ENCODE measurements at places on chromosomes 7 and 10.

GRCh38 chr10:125006188-125006680 is 64.3 kb downstream of the ZRANB1 start:
- no peak for DNase-seq

DNA sequence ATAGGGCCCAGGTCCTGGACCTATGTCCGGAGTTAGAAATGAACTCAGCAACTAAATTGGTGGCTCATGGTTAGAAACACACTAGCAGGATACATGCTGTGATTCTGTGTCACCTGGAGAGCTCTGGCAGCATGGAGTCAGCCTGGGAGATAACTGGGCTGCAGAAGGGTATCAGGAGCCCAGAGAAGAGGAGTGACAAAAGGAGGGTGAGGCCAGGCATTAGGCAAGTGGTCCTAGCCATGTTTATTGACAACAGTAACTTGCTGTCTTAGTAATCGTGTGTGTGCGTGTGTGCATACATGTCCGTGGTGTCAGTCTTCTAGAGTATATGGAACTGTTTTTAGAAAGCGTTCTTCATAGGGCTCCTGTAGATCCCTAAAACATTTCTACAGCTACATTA is 157.5 kb upstream of the PHYHIPL start:
- no peak for DNase-seq

- no peak for DNase-seq
Observed at GRCh38 chr7:143878884-143879283, 23.1 kb downstream of the TCAF1 start.

DNA sequence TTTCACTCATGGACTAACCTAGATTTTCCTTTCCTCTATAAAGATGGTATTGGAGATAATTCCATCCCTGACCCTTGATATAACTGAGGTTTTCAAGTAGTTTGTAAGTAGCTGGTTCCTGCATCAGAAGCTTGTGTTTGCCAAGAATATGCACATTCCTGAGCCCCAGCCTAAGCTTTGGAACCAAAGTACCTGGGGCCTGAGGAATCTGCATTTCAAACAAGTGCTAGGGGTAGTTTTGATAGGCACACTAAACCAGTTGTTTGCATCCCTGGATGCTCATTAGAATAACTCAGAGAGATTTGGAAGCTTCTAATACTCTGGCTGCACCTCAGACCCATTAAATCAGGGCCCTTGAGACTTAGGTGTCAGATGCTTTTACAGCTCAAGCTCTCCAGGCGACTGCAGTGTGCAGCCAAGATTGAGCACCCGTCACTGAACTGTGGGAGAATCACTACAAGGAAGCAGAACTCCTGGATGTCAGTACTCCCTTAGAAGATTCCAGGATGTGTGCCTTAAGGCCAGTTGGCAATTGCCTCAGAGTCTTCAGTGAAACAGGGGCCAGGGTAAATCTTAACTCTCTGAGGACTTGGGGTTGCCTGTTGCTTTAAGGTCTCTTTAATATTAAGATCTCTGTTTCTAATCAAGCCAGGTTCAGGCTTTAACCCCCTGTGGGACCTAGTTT is 565.0 kb downstream of the REEP3 start:
- no peak for DNase-seq

DNA sequence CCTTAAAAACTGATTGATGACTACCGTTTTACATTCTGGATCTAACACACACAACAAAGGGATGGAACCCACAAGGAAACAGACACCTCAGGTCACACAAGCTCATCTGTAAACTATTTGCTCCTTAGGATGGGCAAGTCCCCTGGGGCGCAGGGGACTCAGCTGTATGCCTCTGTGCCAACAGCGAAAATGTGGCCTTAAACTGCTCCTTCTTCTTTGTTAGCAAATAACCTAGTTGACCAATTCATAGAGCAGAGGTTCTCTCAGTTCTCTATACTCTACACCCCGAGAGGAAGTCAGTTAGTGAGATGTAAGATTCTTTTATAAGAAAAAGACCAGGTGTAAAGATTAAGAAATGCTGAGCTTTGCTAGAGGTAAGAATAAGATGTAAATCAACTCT is 181.9 kb upstream of the PRSS58 start:
- DNase-seq = no peak

- DNase-seq = no peak
Observed at GRCh38 chr10:69224862-69225657, 4.9 kb downstream of the HKDC1 start.

DNA sequence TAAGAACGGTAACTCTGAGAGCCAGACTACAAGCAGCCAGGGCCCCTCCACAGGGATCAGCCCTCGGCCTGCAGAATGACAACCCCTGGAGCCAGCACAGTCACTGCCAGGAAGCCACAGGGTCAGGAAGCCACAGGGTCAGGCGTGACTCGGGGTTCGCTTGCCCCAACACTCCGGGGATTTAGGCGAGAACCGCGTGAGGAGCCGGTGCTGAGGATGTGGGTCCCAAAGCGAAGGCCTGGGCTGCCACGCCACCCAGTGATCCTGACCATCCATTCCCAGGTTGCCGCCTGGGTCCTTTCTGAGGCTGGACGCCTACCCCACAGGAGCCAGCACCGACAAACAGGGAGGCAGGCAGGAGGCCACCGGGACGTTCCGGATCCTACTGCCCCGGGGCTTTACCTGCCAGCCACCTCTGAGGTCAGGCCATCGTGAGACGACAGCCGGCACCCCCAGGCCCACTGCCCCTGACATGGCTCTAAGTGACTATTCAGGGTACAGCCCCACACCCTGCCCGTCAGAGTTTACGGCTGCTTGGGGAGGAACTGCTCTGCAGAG is 228.6 kb downstream of the ELFN1 start:
- no peak for DNase-seq

DNA sequence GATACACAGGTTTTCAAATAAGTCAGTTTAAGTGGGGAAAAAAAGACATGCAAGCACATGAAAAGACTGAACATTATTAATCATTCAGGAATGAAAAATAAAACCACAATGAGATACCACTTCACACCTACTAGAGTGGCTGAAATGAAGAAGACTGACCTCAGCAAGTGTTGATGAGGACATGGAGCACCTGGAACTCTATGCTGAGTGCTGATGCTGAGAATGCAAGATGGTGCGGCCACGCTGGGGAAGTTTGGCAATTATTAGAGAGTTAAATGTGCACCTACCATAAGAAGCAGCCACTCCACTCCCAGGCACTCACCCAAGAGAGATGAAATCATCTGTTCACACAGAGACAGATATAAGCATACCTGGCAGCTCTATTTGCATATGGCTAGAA is 32.9 kb upstream of the ELFN1 start:
- DNase-seq = no peak

DNA sequence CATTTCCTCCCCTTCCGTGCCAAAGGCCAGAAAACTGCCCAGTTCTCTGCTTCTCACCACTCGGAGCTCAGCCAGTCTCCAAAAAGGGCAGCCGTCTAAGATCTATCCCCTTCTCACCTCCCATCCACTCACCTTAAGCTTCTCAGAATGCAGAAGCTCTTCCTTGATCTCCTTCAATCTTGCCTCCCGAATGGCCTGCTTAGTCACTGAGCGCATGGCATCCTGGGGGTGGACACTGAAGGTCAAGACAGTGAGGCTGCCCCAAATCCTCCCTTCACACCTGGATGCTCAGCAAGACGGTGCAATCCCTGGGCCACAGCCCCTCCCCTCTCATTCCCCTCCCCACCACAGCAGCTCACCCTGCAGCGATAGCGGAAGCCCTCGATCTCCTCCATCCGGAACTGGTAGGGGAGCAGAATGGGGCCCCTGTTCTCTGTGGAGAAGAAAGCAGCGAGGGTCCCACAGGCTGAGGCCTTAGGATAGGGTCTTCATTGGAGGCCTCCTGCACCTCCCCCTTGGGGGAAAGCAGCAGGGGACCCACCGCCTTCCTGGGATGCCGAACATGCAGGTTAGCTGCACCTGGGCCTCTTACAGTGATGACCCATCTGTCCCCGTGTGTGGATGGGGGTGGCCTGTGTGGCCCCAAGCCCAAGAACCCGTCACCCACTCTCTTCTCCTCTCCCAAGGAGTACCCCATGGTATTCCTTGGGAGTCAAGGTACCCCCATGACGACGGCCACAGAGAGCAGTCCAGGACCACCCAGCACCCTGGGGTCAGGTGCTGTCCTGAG is 4.7 kb downstream of the DDX56 start:
- DNase-seq = no peak

- DNase-seq = no peak
Observed at GRCh38 chr10:100901051-100901450, 11.7 kb upstream of the SLF2 start.

DNA sequence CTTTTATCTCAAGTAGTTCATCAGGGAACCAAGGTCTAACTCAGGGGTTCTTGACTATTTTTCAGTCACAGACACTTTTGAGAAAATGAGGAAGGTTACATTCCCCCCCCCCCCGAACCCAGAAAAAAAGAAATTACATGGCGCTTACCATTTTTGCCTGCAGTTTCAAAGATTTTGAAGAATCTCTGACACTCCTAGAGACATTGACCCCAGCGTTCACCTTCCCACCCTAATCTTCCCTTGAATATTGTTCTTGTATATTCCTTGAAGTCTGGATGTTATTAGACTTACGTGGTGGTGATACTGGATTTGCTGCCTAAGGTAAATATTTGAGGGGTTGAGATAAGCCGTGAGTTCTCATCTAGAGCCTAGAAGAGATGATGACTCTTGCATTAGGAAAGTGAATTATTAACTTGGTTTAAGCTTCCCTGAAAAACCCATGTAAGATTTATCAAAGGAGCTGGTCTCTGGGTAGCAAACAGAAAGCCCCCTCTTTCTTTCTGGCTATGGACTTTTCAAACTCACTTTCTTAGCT is 245.7 kb upstream of the FOXK1 start:
- DNase-seq = no peak

DNA sequence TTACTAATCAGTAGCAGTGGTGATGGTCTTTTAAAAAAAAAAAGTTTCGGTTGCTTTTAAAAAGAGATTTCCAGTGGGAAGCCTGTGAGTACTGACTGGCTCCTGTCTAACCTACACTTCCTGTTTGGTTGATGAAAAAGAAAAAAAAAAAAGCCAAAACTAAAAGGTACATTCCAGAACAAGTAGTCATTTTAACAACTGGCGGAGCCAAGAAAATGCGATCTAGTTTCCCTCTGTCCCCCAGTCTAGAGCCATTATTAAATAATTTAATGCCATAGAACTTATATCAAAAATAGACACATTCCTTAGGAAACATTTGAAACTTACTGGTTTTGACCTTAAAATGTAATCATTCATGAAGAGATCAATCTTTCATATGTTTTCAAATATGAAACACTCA is 254.2 kb upstream of the C7orf33 start:
- DNase-seq = no peak

- DNase-seq = no peak
Observed at GRCh38 chr10:31581741-31582323, 262.8 kb downstream of the ZEB1 start.

DNA sequence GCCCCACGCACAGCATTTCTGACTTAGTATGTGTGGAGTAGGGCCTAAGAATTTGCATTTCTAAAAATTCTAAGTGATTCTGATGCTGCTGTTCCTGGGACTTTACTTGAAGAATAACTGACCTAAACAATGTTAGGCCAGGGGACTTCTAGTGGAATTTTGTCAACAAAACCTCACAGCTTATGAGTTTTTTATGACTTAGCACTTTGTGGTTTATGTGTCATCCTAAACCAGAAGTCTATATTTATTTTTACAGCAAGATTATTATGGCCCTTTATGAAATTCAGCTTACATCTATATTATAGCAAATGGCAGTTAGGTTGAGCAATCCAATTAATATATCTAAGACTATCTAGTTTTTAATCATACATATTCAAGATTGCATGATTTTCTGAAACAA is 24.6 kb upstream of the BET1 start:
- no peak for DNase-seq

DNA sequence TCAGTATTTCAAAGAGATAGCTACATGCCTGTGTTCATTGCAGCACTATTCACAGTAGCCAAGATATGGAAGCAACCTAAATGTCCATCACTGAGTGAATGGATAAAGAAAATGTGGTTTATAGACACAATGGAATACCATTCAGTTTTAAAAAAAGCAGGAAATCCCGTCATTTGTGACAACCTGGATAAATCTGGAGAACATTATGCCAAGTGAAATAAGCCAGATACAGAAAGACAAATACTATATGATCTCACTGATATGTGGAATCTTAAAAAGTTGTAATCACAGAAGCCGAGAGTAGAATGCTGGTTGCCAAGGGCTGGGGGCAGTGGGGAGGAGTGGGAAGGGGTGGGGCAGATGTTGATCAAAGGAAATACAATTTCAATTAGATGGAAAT is 235.8 kb upstream of the IGFBP3 start:
- DNase-seq = no peak

- DNase-seq = no peak
Observed at GRCh38 chr10:106619346-106619745, 545.2 kb downstream of the SORCS1 start.

- no peak for DNase-seq
Observed at GRCh38 chr10:102635377-102635776, 8.9 kb upstream of the TRIM8 start.

- no peak for DNase-seq
Observed at GRCh38 chr7:157881048-157881771, 544.4 kb downstream of the DNAJB6 start.

GRCh38 chr10:35394411-35394851 is 58.1 kb downstream of the CCNY start:
- no peak for DNase-seq

DNA sequence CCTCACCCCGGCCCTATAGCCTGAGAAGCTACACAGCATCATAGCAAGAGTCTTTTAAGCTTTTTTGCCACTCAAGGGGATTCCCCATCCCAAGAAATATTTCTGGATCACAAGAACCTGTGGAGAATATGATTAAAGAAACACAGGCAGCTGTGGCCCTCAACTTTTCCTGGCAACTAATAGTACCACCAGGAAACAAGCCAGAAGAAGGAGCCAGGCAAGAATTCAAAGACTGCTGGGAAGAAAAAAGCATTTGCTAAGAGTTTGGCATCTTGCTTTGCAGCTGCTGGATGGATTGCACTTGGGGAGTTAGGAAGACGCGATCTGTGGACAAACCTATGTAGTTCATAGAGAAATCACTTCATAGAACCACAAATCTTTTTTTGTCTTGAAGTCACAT is 437.8 kb downstream of the PLXDC2 start:
- DNase-seq = no peak

GRCh38 chr10:115073796-115074195 is 19.4 kb upstream of the ATRNL1 start:
- no peak for DNase-seq

- DNase-seq = no peak
Observed at GRCh38 chr10:67115972-67116371, 190.1 kb downstream of the LRRTM3 start.

DNA sequence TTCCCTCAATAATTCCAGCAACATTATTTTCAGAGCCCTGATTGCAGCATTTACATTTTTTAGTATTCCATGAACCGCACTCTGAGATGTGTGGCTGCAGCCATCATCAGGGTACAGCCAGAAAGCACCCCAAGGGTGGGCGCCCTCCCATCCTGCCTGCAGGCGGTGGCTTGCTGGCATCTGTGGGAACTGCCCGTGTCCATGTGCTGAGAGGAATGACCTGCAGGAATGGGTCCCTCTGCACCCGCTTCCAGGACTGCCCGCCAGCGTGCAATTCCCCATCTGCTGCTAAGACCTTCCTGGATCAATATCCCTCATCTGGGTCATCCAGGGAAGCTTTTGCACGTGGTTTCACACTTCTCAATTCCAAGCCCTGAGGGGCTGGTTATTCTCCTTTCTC is 32.8 kb upstream of the NUB1 start:
- DNase-seq = peak; percentile 19

Data from stimulated activated CD8-positive, alpha-beta memory T cell treated with anti-CD3 and anti-CD28 coated beads, Interleukin-4, amount 100 ng/mL, for 48 hours (primary cell).